ENCODE measurements at places on chromosomes 12 and 14.

DNA sequence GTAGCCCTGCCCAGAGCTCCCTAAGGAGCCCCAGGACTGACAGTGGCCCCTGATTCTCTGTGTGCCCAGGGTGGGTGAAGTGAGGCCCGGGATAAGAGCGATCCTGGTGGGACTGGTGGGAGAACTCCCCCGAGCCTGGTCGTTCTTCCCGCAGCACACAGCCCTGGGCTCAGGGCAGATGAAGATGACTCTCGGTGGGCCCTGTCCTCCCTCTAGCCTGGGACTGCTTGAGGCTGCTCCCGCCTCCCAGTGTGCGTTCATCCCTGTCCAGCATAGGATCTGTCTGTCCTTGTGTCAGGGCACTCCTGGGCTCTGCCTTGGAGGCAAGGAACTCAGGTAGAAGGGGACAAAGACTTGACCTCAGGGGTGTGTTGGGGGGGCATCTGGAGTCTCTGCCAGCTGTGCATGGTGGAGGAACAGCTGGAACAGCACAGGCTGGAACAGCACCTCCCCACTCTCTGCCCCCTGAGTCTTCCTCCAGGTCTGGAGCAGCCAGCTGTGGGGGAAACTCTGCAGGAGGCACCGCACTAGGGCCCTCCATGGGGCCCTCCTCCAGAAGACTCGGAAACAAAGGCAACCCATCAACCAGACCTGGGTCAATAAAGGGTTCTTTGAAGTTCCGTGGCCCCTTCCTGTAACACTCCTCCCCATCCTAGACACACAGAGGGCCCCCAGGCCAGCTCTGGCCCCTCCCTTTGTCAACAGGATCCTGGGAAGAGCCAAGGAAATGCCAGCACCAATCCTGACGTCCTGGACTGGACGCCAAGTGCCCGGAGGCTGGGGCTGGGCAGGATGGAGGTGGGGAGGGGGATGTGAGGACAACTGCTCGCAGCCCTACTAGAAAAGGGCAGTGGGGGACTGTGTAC, 15.9 kb downstream of the FAIM2 start:
- DNase-seq: peak; percentile 64

- peak; percentile 88 for DNase-seq
These were observed 89.5 kb downstream of the PELI2 start for GRCh38 chr14:56207626-56208292.

GRCh38 chr14:79735121-79735520, 476.2 kb downstream of the DIO2 start:
- no peak for DNase-seq

DNA sequence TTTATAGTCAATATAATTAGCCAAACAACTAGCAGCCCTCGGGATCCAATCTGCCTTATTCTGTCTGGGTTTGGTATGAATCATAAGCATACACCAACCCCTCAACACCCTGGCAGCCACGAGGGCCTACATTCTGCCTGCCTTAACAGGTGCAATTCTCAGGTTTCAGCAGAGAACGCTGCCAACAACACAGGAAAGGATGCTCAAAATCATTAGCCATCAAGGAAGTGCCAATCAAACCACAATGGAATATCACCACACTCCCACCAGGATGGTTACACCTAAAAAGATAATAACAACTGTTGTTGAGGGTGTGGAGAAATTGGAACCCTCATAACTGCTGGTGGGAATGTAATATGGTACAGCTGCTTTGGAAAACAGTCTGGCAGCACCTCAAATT, 122.8 kb downstream of the TTC7B start:
- DNase-seq: peak; percentile 54

DNA sequence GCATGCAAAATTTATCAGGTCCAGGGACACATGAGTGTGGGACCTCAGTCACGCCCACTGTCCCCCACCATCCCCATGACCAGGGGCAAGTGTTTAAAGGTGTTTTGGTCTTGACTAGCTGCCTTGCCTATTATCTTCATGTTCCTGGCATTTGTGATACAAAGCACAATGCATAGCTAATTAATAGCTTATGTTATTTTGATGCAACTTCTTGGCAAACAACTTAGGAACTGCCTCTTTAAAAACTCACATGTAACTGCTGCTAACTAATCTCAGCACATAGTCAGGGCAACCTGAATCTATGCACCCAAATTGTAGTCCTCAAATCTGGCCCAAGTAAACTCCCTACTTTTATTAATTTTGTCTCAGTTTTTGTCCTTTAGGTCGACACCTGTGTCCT, 7.4 kb upstream of the OR6J1 start:
- no peak for DNase-seq

DNA sequence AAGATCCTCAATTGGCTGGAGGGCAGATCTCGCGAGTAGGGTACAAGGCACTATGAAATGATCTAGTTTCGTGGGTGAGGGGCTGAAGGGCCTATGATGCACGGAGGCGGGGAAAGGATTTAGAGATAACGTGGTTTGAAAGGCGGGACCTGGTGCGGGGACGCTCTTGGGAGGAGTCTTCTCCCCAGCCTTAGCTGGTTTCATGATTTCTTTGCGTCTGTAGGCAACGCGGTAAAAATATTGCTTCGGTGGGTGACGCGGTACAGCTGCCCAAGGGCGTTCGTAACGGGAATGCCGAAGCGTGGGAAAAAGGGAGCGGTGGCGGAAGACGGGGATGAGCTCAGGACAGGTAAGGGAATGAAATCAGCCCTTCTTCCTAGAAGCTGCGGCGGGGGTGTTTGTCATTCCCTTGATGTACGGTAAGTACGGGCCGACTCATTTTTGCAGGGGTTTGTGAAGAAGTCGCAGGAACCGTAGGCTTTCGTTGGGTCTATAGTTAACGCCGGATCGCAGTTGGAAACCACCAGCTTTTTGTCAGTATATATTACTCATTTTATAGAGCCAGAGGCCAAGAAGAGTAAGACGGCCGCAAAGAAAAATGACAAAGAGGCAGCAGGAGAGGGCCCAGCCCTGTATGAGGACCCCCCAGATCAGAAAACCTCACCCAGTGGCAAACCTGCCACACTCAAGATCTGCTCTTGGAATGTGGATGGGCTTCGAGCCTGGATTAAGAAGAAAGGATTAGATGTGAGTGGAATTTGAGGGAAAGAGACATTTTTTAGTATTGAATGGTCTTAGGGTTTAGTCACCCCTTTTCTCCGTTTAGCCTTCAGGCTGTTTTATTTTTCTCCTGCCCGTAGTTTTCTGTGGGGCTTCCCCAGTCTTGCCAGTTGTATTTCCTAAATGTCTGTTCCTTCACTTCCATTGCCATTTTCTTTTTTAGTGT, 602 bp downstream of the APEX1 start:
- peak; percentile 92 for DNase-seq

GRCh38 chr12:122819209-122819785, 16.0 kb upstream of the HIP1R start:
- no peak for DNase-seq

DNA sequence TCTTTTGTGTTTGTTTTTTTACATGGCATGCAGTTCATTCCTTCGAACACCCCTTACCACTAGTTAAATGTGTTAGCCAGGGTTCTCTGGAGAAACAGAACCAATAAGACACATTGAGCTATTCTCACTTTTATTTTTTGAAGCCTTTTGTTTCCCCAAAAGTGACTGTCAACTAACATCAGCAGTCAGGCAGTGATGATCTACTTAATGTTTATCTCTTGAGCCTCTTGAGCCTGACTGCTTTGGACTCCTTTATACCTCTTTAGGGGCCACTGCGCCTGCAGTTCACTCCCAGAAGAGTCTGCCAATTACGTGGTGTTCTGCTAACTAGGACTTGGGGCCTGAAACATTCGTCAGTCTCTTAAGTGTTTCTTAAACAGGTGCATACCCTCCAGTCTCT, 163.7 kb upstream of the FLRT2 start:
- DNase-seq: no peak

GRCh38 chr14:61659582-61659981, 35.7 kb upstream of the HIF1A start:
- no peak for DNase-seq

DNA sequence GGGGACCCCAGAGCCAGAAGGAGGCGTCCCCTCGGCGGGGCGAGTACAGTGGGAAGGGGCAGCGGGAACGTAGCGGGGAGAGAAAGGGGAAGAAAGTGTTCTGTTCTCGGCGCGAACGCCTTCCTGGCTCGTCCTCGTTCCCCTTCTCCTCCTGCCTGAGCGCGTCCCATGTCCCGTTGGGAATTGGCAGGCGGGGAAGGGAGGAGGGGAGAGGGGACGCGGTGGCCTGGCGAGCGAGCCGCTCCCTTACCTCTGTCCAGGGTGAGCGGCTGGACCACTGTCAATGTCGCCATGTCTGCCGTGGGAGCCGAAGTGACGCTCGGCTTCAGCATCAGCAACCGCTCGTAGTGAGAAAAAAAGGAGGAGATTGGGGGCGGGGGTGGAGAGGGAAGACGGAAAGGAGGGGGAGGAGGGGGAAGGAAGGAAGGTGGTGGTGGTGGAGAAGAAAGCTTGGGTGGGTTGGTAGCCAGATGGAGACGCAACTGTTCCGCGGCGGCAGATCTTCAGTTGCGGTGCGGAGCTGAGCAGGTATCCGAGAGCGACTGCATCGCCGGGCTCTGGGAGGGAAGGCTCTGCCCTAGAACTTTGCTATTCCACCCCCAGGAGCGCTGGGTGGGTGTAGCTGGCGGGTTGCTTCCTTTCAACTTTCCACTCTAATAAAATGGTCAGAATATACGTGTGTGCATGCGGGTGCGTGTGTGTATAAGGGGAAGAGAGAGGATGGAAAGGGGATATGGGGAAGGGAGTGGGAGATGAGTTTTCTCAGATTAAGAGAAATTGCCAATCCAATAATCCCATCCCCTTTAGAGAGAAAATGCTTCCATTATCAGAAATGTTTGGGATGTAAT, at the start of gene LIN7A:
Gene LIN7A (minus strand): TSS at position 544 of the 848 bp plus-strand sequence. CDS start 212 bp downstream, at position 332.
- peak; percentile 70 for DNase-seq

DNA sequence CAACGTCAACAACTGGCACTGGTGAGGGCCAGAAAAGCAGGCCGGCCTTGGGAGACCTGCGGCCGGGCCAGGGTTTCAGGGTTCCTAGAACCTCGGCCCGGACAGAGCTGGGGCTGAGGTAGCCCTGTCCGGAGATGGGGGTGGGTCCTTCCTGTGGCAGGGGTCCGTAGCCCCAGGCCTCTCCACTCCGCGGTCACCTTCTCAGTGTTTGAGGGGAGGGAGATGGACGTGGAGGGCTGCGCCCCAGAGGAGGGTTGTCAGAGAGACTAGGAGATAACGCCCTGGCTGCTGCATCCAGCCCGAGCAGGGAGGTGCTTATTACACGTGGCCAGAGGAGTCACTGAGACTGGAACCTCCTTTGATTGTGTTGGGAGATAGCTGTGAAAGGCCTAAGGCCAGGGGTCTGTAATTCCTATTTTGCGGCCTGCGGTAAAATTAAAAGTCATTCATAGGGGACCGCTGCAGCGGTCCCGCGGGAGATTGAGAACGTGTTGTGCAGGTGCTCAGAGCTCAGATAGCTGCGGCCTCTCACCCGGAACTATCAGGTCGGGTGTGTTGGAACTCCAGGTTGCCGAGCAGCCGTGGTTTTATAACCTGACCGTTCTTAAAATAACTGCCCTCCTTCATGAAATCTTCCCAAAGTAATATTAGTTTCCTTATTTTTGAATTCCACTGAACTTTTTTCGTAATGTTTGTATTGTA, 507 bp downstream of the AHSA1 start:
- peak; percentile 13 for DNase-seq

All from NCI-H510A treated with DMSO at 0.1 percent for 48 hours (cell line).